ENCODE measurements at places on chromosomes 2 and 18.

- no peak for DNase-seq
Observed at GRCh38 chr18:45336448-45336847, 278.8 kb upstream of the SLC14A2 start.

- DNase-seq, result no peak
Observed at GRCh38 chr2:219707496-219708285, 80.3 kb downstream of the SLC4A3 start.

DNA sequence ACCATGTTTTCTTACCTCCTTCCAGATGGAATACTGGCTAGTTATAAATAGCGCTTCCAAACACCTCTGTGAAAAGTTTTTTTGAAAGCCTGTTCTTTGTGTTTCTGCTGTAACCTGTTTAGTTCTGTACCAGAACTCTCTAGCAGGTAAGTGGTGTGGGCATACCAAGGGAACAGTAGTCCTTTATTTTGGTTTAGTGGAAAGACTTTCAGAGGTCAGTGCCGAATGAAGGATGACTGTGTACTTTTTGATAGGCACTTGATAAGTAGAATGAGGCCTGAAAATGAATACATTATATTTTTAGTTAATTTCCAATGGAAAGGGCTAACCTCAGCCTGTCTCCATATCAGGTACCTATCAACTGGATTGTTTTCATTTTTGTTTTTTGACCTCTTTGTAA is 27.6 kb upstream of the ASB1 start:
- DNase-seq, result no peak

GRCh38 chr2:74845217-74845751 is 11.4 kb downstream of the HK2 start:
- peak; percentile 61 for DNase-seq

DNA sequence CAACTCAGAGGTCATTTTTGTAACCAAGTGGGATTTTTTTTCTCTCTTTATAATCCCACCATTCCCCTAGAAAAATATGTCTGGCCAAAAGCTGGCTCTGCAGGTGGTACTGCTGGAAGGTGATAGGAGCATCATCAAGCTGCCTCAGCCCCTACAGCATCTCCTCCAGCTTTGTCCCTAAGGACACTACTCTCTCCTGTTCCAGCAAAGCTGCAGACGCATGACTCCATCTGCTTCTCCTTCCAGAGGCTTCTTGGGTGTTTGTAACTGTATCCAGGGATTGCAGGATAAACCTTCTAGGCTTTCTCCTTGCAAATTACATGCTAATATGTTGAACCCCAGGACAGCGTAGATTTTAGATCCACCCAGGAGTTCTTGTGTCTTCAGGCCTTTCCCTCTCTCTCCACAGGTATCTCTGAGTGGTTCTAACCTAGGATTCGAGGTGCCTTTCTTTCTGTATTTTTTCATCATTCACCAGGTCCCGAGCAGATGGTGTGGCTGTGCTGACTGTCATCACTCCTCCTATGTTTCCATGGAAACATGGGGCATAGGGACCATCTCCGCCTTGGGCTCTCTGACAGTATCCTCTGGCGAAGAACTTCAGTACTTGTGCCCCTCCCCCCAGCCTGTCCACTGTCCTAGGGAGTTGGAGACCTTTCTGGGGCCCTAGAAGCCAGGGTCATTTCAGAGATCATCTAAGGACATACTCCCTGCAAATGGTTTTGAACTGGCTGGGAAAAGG is 34.3 kb downstream of the AFF3 start:
- no peak for DNase-seq

- DNase-seq, result no peak
Observed at GRCh38 chr18:76468345-76469304, 26.4 kb downstream of the ZNF516 start.

DNA sequence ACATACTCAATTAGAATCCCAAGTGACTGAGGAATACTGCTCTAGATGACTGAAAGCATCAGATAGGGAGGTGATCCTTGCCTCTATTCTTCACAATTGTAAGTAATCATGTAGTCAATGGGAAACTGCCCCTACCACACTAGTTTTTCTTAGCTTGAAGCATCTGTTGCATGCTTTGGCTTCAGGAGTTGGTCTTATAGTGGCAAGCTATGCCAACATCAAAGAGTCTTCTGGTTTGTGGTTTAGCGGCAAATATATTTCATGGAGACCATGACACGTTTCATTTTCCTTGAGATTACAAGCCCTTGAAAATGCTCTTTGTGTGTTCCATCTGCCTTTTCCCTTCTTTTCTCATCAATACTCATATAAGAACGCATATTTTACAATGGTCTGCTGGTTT is 12.9 kb downstream of the DCC start:
- DNase-seq, result no peak

- no peak for DNase-seq
Observed at GRCh38 chr2:143545949-143546255, 416.7 kb downstream of the ARHGAP15 start.

DNA sequence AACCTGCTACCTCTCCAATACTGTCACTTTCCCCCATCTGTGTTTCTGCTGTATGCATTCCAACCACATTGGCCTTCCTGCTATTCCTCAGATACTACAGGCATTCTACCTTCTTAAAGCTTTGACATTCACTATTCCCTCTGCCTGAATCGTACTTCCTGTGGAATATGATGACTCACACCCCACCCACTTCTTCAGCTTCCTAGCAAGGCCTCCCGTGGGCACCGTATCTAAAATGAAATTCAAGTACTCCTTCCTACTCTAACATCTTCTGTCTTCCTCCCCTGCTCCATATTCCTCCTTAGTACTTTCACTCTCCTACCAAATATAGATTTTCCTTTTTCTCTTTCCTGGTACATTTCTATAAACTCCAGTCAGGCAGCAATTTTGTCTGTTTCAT is 710.4 kb downstream of the RNF144A start:
- DNase-seq, result no peak

- peak; percentile 21 for DNase-seq
Observed at GRCh38 chr2:173982918-173983317, 17.7 kb upstream of the SP3 start.

DNA sequence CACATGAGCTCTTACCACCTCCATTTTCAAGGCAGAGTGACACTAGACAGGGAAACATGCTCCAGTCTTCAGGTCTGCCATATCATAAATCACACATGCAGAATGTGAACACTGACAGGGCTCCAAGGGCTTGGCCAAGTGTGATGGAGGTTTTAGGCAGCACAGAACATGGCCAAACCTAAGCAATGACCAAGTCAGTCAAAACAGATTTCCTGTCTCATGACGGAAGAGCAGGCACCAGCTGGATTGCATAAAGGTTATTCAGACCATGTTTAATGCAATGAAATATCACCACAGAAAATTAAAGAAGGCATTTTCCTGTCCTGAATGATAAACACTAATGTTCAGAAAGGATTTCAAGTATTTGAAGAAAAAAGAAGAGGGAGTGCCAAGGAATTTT is 72.5 kb downstream of the SUMO1 start:
- no peak for DNase-seq

DNA sequence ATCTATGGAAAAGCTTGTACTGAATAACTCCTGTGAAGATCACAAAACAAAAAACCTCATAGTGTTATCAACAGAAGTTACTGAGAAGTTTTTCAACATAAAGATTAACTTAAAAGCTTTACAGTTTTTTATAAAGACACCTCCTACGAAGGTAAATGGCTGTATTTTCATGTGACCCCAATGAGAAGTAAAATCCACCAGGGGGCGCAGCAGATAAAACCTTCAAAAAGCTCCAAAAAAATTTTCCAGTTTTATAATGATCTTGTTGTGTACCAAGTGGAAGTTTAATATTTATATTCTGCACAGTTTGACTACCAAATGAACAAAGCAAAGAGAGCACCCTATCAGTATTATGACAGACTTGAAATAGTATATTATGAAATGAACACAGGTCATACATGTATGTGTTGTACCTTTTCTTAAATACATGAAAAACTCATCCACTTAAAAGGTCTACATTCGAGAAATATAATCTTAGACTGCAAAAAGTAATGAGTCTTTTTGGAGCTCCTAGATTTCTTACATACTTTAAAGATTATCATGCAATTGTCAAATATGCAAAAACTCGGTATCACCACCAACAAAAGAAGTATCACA is 38.5 kb downstream of the PNO1 start:
- DNase-seq, result no peak

DNA sequence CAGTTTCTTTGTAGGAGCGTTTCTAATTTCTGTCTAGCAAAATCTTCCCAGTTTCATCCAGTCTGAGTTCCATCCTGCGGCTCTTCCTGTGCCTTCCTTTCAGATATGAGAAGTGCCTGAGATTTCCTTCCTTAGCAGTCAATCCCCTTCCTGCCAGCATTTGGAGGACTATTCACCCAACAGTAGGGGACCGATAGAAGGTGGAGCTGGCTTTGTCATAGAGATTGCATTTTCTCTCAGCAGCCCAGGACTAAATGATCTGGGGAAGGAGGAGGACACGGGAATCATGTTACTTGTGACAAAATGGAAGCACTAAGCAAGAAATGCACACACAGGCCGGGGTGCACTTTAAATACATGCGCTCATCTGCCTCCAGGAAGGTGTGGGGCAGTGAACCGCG is 5.6 kb upstream of the SMIM21 start:
- DNase-seq, result no peak

DNA sequence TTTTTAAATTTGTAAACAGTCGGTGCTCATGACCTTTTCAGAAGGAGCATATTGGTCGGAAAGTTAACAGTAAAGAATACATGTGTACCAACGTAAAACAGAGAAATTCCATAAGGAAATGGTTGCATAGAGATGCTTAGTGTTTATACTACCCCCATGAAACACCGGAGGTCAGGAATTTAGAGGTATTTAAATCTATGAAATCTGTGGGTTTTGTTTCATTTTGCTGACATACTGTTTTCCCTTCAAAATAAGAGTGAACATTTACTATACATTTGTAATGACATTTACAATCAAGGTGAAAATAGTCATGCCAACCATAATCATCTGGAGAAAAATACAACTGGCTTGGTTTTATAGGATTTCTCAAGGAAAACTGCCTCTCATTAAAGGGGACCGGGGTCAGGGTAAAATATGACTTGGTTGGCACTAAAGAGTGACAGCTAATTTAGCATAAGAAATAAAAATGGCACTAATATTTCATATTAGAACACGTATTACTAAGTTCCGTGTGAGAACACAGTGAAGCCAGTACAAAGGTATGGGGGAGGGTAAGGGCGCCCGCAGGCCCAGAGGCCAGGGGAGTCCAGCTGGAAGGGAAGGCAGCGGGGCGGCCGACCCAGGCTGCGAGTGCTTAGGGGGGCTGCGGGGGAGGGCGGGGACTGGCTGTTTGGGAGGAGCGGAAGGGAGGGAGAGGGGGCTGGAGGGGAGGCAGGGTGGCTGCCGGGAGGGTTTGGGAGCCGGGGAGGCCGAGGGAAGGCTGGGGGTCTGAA is 1.1 kb upstream of the RNU4ATAC start:
- peak; percentile 68 for DNase-seq

GRCh38 chr2:691821-692761 is 14.9 kb upstream of the TMEM18 start:
- DNase-seq, result no peak

DNA sequence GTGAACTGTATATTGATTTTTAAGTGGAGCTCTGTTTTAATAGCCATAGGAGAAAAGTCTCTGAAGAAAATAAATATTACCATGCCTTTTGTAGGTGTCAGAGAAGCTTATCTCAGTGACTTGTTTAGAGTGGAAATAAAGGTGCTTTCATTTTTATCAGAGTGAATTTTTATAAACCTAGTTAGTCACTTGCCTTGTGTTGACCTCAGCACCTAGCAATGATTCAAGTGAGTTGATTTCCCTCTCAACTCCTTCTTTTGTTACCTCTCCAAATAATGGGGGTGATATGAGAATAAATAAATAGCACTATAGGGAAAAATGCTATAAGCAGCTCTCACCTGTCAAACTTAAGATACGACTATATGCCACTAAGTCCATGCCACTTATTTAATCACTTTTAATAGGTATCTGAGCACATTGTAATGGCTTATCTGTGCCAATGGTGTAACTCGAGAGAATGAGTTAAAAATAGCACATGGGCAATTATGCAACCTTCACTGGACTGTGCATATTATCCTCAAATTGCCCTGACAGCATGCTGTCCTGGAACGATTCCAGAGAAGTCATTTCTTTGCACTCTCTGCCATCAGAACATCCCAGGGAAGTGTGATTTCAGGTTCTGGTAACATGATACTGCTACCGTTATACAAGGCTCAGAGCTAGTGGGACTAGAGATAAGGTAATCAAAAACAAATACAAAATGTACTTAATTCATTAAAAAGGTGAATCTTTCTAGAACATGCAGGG is 290.8 kb downstream of the CCDC85A start:
- DNase-seq, result no peak

DNA sequence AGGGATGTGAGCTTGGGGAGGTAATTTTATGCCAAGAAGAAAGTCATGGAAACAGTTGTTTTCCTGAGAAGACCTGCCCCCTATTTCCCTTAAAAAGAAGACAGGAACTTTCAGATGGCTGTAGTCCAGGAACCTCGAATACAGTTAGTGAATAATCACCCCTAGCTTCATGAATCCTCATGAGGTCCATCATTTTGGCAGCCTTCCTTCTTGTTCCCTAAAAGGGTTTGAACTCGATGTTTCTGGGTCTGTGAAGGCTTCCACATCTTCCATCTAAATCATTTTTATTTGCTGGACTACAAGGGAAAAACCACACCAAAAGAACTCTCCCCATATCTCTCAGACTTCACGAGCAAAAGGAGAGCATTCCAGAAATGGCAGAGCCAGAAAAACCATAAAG is 290.8 kb downstream of the SLC4A3 start:
- no peak for DNase-seq

- no peak for DNase-seq
Observed at GRCh38 chr18:42559069-42559690, 556.3 kb downstream of the RIT2 start.

GRCh38 chr18:41462946-41463345 is 492.1 kb upstream of the PIK3C3 start:
- DNase-seq, result no peak

- no peak for DNase-seq
Observed at GRCh38 chr2:144595686-144596072, 75.8 kb upstream of the ZEB2 start.

- no peak for DNase-seq
Observed at GRCh38 chr18:11800566-11801334, 50.5 kb upstream of the CHMP1B start.

DNA sequence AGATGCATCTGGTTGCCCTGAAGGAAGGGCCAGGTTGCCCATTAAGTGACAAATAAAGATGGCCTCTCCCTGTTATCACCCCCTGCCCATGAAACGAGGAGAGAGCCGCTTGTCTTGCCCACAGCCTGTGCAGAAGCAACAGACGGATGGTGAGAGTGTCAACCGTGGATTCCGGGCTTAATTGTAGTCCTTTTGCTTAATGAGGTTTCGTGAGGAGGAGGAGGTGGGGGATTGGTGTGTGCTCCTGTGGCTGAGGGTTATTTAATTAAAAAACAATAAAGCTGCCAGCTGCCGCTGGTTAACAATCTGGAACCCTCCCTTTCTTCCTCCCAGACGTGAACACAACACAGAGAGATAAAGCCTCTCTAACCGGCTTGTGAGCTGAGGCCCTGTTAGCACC is 188.0 kb upstream of the PARD3B start:
- DNase-seq, result no peak

- DNase-seq, result no peak
Observed at GRCh38 chr2:241563571-241563980, 5.0 kb downstream of the BOK start.

Measured in anterior cingulate cortex (tissue), 58 donors.